ENCODE measurements at places on chromosomes 7 and 10.

DNA sequence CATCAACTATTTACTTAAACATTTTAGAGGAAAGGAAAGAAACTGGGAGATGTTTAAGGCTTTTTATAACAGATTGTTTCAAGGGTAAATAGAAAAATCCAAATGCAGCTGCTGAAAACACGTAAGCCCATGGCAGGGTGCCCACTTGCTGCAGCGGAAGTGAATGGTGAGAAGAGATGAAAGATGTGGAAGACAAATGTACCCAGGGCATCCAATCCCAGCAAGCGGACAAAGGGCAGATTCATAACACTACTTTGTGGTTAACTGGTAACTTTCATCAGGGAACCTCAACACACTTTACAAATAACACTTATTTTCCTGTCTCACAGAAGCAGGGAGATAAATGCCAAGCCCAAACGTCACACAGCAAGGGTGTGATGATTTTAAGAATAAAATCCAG, 358.4 kb downstream of the KCNMA1 start:
- no peak overlapping the region for H3K27ac ChIP-seq
- no peaks in the 10 kb centered on the region for H3K36me3 ChIP-seq
- no peak for DNase-seq
- H3K4me3 ChIP-seq = no peak overlapping the region

GRCh38 chr7:4964506-4964905, 5.5 kb upstream of the MMD2 start:
- no peaks in the 10 kb centered on the region for H3K27me3 ChIP-seq
- H3K4me1 ChIP-seq = no peaks in the 10 kb centered on the region
- no peaks in the 10 kb centered on the region for H3K36me3 ChIP-seq
- H3K4me3 ChIP-seq = no peak overlapping the region
- DNase-seq = no peak

DNA sequence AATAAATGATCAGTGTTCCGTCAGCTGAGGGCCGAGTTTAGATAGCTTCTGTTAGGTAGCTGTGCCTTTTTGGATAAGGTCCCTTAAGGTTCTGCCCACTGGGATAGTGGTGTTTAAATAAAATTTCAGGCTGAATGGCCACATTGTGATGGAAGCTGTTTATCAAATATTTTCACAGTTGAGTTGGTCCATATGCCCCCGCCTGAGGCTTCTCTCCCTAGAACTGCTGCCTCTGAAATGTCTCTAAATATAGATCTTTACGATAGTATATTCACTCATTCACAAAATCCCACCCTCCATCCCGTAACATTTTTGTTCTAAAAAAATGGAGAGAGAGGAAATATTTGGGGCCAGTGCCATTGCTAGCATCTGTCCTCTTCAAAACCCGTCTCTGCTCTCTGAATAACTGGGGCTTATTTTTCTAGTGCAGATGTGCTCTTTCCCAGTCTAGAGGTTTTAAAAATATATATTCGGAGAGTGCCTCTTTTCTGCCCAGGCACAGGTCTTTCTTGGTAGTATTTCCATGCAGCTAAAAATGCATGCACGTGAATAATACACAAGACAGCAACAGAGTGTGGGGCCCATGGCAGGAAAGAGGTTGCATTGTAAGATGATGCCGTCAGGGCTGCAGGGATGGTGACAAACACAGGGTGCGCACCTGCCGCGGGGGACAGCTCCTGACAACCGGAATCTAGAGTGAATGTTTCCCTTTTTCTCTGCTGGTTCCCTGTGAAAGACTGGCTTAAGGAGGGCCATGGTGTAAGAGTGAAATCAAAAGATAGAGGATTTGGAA, 105.4 kb upstream of the BTBD16 start:
- H3K4me3 ChIP-seq = no peak overlapping the region
- H3K4me1 ChIP-seq = no peaks in the 10 kb centered on the region
- H3K27ac ChIP-seq = no peak overlapping the region
- no peaks in the 10 kb centered on the region for H3K36me3 ChIP-seq
- peaks cover 49% of the 10 kb centered on the region for H3K27me3 ChIP-seq
- DNase-seq = no peak

DNA sequence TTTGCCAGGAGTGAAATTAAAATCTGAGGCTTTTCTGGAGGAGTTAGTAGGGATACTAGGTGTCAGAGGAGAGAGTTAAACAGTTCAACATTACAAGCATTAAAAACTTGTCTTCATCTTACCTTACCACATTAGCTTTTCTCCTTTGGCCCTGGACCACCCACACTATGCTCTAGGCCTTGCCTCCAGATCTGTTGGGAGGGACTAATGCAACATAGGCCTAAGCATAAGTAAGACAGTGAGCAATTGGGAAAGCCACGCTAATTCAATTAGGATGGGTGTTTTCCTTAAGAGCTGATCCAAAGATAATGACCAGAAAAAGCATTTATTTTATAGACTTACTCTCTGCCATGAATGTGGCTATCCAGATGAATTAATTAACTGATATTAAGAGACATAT, 158.9 kb downstream of the ELMO1 start:
- peaks cover 27% of the 10 kb centered on the region for H3K36me3 ChIP-seq
- H3K27me3 ChIP-seq = no peaks in the 10 kb centered on the region
- peaks cover 37% of the 10 kb centered on the region for H3K4me1 ChIP-seq
- H3K4me3 ChIP-seq = no peak overlapping the region
- H3K27ac ChIP-seq = no peak overlapping the region

GRCh38 chr7:142001163-142001874, 5.6 kb downstream of the MGAM start:
- H3K27me3 ChIP-seq = no peaks in the 10 kb centered on the region
- H3K4me1 ChIP-seq = no peaks in the 10 kb centered on the region
